ENCODE measurements at places on chromosomes 16 and 17. TPM values are rescaled to one million over a fixed set of nuclear protein-coding genes. Genes with fewer than 3 reads are reported as not detected.

The KIF2B gene
- total RNA-seq, result not detected

The RNF222 gene
- 1.0 TPM for total RNA-seq

- DNase-seq, result no peak
Observed at GRCh38 chr17:67051155-67051538, 6.8 kb downstream of the CACNG1 start.

DNA sequence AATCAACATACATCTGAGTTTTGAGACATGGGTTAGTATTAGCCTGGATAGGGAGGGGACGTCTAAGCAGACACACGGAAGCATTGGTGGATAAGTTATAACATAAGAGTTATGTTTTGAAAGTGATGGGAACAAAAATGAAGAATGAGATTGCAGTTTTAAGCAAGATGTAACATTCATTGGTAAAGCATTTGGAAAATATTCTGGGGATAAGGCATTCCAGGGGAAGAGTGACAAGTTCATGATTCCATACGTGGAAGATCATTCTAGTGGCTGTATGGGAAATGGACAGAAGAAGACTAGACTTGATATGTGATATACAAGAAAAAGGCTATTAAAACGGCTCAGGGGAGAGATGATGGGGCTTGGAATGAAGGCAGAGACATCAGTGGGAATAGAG, 632.9 kb downstream of the CDH8 start:
- no peak for DNase-seq

GRCh38 chr16:30769379-30770089, 7.4 kb downstream of the RNF40 start:
- DNase-seq, result no peak

DNA sequence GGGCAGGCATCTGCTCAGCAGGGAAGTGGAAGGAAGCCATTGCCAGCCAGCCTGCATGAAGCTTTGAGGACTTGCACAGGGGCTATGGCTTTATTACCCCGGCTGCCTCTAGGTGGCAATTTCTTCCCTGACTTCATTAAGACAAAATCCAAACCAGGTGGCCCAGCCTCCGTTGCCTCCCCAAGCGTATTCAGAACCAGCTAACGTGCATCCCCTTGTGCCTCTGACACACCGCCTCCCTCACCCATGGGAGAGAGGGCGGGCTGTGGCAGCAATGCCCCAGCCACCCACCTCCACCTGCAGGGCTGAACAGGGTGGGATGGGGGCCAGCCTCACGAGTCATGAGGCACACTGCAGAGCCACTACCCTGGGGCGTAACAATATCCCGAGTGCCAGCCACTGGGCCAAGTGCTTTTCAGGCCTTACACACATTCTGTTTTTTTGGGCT, 6.8 kb downstream of the KIFC3 start:
- peak; percentile 10 for DNase-seq
